Esophagus muscularis mucosa (tissue), 4 donors: ENCODE measurements at places on chromosomes 6 and 20. TPM values are rescaled to one million over a fixed set of nuclear protein-coding genes. Genes with fewer than 3 reads are reported as not detected.

GRCh38 chr6:117481926-117482239 is 591 bp upstream of the DCBLD1 start:
- DNase-seq: no peak

DNA sequence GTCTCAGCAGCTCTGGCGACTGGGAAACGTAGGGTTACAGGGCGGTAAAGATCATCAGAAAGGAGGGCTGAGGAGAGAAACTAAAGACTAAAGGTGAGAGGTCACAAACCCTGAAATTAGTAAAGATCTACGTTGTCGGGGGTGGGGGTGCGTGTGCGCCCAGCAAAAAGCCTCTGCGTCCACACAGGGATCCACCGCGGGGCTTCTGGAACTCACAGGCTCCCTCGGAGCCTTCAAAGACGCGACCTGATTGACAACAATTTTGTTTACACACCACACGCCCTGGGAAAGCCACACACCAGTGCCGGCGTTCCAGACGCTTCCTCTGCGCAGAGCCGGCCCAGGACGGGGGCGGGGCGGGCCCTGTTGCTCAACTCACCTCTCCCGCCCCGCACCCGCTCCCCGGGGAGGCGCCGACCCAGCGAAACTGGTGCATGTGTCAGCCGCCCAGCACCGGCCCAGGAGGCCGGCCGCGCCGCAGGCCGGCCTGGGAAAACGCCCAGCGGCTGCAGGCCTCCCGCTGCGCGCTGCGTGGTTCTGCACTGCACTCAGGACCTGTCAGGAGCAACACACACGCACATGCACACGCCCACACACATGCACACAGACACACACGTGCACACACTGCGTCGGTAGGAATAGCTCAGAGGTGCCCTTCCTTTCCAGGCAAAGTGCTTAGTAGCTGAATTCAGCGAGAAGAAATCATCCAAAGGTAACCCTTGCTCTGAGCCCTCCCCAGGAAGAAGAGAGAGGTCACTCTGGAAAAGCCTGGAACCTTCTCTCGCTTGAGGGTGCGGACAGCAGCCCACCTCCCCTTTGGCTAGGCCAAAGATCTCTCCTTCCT is 57.2 kb upstream of the ARID1B start:
- peak; percentile 97 for DNase-seq

- DNase-seq: no peak
These were observed 25.0 kb upstream of the FAM217A start for GRCh38 chr6:4103929-4104328.

DNA sequence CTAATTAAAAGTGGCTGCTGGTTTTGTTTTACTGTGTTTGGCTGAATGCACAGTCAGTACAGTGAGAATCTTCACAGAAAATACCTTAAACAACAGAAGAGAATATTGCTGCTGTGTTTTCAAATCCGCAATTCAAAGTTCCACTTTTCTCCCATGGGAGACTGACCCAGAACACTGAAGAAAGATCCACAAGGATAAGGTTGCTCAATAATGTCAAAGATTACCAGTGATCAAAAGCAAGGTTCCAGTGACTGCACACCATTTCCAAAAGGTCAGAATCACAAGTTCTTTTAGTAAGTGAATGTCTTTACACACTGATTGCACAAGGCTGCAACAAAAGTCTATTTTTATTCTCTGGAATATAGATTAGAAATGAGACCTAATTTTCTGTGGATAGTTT is 82.3 kb downstream of the EPHA7 start:
- DNase-seq: no peak

Gene ABHD16B
- total RNA-seq: not detected

GRCh38 chr6:16338577-16339264 is 100.3 kb downstream of the GMPR start:
- no peak for DNase-seq

DNA sequence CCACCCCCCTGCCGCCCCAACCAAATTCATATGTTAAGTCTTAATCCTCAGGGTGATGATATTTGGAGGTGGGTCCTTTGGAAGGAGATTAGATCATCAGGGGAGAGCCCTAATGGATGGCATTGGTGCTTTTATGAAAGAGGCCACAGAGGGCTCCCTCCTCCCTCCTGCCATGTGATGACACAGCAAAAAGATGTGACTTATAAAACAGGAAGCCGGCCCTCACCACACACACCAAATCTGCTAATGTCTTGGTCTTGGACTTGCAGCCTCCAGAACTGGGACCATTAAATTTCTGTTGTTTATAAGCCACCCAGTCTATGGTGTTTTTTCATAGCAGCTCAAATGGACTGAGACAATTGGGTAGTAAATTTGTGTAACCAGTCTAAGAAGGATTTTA is 176.3 kb downstream of the ADGRG6 start:
- no peak for DNase-seq

Gene GSTA1
- not detected for total RNA-seq
